ENCODE measurements at places on chromosomes 7 and 10.
A peak's percentile ranks its signal among the peaks of the same experiment; 100 is the strongest.

DNA sequence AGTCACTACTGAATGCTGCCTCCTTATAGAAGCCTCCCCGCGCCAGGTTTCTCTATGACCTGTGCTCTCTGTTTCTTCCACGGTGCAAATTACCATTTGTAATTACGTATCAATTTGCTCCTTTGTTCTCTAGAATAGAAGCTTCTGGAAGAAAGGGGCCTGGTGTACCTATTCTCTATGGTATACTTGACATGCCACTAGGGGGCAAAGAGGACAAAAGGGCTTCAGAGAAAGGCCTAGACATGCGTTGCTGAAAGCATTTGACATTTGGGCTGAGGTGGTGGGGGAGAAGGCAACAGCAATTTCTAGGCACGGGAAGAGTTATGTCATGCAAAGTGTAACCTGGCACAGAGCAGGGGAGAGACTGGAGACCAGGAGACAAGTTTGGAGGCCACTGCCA lies 148.7 kb downstream of the WDR11 start:
- DNase-seq = no peak

DNA sequence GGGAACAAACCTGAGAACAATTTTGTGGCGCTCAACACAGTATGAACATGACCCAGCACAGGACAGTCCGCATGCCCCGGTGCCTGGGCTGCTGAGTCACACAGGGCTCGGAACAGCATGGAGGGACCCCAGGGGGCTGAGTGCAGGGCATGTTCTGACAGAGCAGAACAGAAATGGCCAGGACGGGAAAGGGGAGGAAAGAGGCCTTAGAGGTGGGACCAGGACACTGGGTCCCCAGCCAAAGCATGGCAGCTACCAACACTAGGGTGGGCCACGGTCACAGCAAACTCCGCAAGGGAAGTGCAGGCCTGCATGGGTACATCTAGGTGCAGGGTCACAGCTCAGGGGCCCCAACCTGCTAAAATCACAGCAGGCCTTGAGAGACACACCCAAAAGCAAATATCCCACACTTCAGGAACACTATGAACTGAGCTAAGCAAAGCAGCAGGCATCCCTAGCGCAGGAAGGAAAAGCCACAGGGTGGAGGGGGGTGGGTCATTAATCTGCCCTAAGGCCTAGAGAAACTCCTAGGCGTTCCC lies 5.6 kb downstream of the IMPDH1 start:
- no peak for DNase-seq

- peak; percentile 53 for DNase-seq
Observed at GRCh38 chr7:1704811-1705738, 35.0 kb downstream of the ELFN1 start.

DNA sequence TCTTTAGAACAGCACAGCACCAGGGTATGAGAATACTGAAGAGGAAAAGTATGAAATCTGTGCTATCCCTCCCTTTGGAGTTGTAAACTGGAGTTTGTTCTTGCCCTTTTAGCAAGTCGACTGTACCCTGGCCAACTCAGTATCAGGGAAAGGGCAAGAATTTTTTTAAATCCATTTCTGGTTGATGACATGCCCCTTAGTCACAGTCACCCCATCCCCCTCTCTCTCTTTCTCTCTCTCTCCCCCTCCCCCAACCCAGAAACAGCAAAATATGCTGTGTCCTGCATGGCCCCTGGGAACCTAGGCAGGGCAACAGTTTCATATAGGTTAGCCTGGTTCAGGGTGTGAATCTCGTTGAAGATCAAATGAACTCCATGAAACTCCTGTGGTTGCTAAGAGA lies 177.7 kb upstream of the ADO start:
- DNase-seq = no peak

DNA sequence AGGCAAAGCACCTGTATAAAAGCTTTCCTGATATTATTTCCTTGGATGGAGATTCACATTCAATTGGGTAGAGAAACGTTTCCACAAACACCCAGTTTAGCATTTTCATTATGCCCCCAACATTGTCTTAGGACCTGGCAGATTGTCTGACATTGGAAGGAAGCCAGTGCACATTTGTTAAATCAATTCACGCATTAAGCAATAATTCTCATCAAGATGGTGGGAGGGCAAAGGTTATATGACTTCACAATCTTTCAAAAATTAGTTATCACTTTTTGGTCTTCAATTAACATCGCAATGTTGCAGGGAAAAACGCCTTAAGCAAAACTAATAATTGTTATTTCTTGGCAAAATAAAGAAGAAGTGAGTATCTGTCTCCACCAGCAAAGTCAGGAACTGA lies 16.4 kb downstream of the OPALIN start:
- no peak for DNase-seq

- DNase-seq = no peak
Observed at GRCh38 chr7:56026538-56026937, 24.7 kb downstream of the PSPH start.

- no peak for DNase-seq
Observed at GRCh38 chr10:24254180-24254579, 45.2 kb downstream of the KIAA1217 start.

GRCh38 chr7:14389595-14389994 lies 400.1 kb upstream of the ETV1 start:
- no peak for DNase-seq

- DNase-seq = no peak
Observed at GRCh38 chr7:96131525-96131924, 190.4 kb downstream of the SLC25A13 start.

DNA sequence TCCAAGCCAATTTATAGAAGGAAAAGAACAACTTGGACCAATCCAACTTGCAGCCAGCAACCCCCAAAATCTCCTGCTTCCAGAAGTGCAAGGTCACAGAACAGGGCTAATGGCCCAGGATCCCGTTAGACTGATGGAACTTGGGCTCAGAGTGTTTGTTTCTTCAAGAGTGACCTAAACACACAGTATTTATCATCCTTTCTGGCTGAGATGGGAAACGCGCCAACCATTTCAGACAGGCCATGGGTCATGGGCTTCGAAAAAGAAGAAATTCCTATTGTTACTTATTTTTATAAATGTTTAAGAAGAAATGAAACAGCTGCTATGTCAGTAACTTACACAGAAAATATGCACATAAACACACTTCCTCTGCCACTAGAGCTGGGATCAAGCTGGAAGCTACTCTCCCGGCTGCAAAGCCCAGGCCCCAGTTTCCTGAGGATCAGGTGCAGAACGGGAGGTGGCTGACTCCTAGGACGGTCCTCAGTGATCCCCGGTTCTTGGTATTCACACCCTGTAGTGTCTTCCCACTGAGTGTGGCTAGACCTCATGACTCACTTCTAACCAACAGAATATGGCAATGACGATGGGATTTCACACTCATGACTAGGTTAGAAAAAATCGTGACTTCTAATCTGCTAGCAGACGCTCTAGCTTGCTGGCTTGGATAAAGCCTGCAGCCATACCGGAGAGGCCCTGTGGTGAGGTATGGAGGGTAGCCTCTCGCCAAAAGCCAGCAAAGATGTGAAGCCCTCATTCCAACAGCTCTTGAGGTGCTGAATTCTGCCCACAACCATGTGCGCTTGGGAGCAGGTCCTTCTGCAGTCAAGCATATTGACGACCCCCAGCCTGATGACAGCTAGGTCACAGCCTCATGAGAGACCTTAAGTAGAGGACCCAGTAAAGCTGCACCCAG lies 60.2 kb downstream of the CHST15 start:
- DNase-seq = peak; percentile 46

DNA sequence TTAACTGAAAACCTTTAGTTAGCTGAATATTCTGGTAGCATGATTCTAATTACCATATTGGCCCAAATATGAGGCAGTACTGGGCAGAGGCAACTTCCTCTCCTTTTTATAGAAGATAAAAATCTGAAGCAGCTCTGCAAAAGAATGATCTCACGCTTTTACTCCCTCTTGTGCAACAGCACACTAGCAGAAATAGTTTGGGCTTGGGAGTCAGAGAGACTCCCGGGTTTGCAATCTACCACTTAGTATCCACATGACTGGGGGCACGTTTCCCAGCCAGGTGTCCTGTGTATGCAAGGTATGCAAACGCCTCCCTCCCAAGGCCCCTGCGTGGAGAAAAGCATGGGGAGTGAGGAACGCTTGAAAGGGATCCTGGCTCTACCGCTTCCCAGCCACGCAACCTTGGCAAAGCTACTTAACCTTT lies 47.2 kb upstream of the RHEB start:
- DNase-seq = peak; percentile 69

DNA sequence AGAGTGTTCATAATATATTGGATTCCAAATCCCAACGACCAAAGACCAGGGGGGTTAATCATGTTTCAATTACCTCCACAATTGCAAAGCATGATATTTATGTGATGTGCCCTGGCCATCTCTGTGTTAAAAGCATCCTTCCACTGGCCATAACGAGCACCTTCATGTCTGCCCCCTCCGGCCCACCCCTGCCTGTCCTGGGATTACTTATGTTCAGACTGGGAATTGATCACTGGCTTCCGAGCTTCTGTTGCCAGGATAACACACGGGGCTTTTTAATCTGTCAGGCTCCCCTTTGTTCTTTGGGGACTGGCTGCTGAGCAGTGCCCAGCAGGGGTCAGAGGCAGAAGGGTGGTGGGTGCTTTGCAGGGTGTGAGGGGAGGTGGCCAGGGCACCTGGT lies 13.7 kb upstream of the CHST15 start:
- DNase-seq = no peak

GRCh38 chr7:67022511-67022910 lies 25.9 kb downstream of the TYW1 start:
- no peak for DNase-seq

DNA sequence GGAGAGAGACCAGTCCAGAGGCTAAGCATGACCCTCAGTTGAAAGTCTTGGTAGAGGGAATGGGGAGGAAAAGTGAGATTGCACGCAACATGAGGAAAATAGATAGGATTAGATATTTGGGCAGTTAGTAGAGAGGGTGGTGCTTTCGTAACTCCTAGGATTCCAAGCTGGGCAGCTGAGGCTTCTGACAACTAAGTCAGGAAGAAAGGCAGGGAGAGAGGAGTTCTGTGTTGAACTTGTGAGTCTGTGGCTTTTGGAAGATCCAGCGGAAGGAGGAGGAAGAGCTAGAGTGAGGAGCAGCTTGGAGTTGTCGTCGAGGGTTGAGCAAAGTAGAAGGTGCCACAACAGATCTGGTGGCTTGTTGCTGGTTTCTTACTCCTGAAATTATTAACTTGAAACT lies 21.8 kb downstream of the CUL1 start:
- no peak for DNase-seq

GRCh38 chr10:48550977-48551376 lies 53.9 kb downstream of the ARHGAP22 start:
- no peak for DNase-seq

GRCh38 chr10:69359594-69359993 lies 57.1 kb downstream of the TACR2 start:
- DNase-seq = no peak

- no peak for DNase-seq
Observed at GRCh38 chr10:130931256-130931655, 380.3 kb downstream of the TCERG1L start.

DNA sequence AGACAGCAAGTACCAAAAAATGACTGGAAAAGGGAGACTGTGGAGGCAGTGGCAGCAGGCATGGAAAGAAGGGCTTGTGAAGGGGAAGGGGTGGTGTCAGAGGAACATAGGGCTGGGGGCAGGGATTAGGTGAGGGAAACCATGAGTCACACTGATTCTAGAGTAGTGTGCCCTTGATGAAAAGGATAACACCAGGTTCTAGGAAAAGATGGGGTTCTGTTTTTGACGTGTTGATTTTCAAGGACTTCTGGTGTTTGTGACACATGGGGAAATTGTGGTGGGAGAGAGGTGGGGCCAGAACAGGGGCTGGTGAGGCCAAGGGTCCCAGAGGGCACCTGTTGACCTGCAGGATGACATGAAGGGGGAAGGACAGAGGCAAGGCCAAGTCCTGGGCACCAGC lies 57.1 kb downstream of the FIGNL1 start:
- DNase-seq = no peak

GRCh38 chr7:20140291-20141001 lies 76.7 kb downstream of the MACC1 start:
- no peak for DNase-seq

GRCh38 chr7:48708635-48709034 lies 215.7 kb upstream of the CDC14C start:
- DNase-seq = no peak

- peak; percentile 57 for DNase-seq
Observed at GRCh38 chr7:868189-868486, 8.2 kb upstream of the GET4 start.

DNA sequence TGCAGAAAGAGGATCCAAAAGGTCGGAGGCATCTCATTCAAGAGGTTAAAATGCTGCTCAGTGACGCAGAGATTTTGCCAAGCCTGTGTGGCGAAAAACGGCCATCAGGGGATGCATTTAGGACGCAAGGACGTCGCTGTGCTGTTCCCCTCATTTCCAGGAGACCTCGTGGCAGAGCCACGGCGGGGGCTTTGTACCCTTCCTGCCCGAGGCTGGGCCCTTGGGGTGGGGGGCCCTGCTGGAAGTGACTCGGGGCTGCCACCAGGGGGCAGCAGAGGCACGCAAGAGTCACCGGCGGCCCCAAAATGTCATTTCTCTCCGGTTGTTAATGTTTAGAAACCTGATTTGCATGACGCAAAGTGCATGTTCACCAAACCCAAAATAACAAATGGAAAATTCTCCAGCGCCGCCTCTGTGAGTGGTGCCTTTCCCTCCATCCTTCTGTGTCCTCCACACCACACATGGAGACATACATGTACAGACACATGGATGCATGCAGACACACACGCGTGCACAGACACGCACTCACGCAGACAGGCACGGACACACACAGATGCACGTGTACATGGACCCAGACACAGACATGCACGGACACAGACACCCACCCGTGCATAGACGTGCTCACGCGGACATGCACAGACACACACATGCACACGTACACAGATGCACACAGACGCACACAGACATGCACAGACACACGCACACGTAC lies 51.0 kb upstream of the NKX6-2 start:
- peak; percentile 66 for DNase-seq

GRCh38 chr7:36132012-36132411 lies 21.0 kb upstream of the EEPD1 start:
- no peak for DNase-seq

- DNase-seq = no peak
Observed at GRCh38 chr10:133186416-133187090, 26.5 kb downstream of the KNDC1 start.

- DNase-seq = no peak
Observed at GRCh38 chr10:32954080-32954479, 4.0 kb downstream of the ITGB1 start.

- DNase-seq = no peak
Observed at GRCh38 chr7:140888087-140888486, 36.6 kb downstream of the BRAF start.

- DNase-seq = no peak
Observed at GRCh38 chr7:104914421-104914820, 99.6 kb upstream of the KMT2E start.

- peak; percentile 66 for DNase-seq
Observed at GRCh38 chr7:43905956-43906330, 453 bp downstream of the URGCP start.

GRCh38 chr7:75669579-75669978 lies 69.2 kb downstream of the HIP1 start:
- no peak for DNase-seq

Measured in upper lobe of right lung (tissue), 1 donor.